ENCODE measurements at places on chromosomes 16 and 17. TPM values are rescaled to one million over a fixed set of nuclear protein-coding genes. Genes with fewer than 3 reads are reported as not detected.

Gene TMEM98
- total RNA-seq: 181 TPM

Gene KRTAP16-1
- not detected for total RNA-seq

Gene DNASE1L2
- 1.7 TPM for total RNA-seq

Gene TPPP3
- total RNA-seq: 17.5 TPM

Gene NPIPA3
- total RNA-seq: 1.3 TPM

Gene TVP23A
- total RNA-seq: 8.5 TPM

Gene BLMH
- total RNA-seq: 60.9 TPM

Gene HOXB7
- 0.55 TPM for total RNA-seq

Gene KRT40
- 0.13 TPM for total RNA-seq

GRCh38 chr16:14454391-14454790, 175.7 kb downstream of the PARN start:
- H3K36me3 ChIP-seq: no peaks in the 10 kb centered on the region
- no peak overlapping the region for H3K27ac ChIP-seq
- H3K4me1 ChIP-seq: peaks cover 9% of the 10 kb centered on the region
- DNase-seq: no peak
- no peak overlapping the region for H3K4me3 ChIP-seq

- peaks cover 16% of the 10 kb centered on the region for H3K4me1 ChIP-seq
- peak; percentile 71 for DNase-seq
- H3K27ac ChIP-seq: peak overlapping the region; percentile 73
- no peaks in the 10 kb centered on the region for H3K27me3 ChIP-seq
- H3K4me3 ChIP-seq: no peak overlapping the region
- H3K36me3 ChIP-seq: no peaks in the 10 kb centered on the region
Observed at GRCh38 chr17:41962768-41963434, 3.7 kb upstream of the CNP start.

DNA sequence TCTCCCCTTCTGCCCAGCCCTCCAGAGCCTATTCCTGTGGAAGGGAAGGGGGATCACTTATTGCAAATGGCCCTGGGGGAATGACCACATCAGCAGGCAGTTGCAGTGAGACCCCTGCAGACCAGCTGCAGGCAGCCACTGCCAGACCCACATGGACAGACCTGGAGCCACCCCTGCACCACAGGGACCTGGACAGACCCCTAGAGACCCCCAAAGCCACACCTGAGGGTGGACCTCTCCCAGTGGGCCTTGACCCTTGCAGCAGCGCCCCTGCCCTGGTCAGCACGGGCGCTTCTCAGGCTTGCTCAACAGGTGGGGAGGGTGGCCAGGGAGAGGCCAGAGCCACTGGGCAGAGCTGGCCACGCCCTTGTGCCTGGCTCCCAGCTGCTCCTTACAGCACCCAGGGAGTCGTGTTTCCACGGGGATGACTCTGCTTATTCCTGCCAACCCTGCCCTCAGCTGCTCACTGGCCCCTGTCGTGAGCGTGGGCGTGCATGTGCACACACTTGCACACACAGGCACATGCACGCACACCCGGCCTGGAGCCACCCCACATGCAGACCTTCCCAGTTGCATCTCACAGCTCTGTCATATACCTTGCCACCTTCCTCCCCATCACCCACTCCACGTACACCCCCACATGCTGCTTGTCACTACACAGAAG, 1.3 kb upstream of the SCN4A start:
- no peak for DNase-seq
- H3K27ac ChIP-seq: no peak overlapping the region
- no peaks in the 10 kb centered on the region for H3K36me3 ChIP-seq
- H3K4me1 ChIP-seq: no peaks in the 10 kb centered on the region
- peaks cover 12% of the 10 kb centered on the region for H3K27me3 ChIP-seq

- H3K27ac ChIP-seq: peak overlapping the region; percentile 29
- peaks cover 5% of the 10 kb centered on the region for H3K4me1 ChIP-seq
Observed at GRCh38 chr17:8016632-8017424, 14.4 kb downstream of the GUCY2D start.

GRCh38 chr17:18380471-18381157, 3.0 kb downstream of the EVPLL start:
- H3K36me3 ChIP-seq: no peaks in the 10 kb centered on the region
- H3K4me3 ChIP-seq: no peak overlapping the region
- DNase-seq: no peak
- H3K4me1 ChIP-seq: no peaks in the 10 kb centered on the region
- no peak overlapping the region for H3K27ac ChIP-seq

DNA sequence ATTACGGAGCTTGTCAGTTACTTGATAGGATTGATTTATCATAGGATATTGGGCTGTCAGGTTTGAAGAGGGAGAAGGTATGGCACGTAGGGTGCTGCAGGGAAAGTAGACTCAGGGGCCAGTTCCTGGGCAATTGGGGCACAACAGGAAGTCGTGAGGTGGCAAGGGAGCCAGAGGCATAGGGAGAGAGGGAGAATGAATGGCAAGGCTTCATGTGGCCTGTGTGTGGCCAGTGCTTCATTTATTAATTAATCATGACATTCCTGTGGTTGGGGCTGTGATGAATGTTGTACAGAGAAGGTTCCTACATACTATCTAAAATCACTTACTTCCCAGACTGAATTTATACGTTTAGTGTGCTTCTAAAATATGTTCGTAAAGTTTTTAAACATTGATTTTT, 19.3 kb downstream of the MFSD11 start:
- H3K4me3 ChIP-seq: no peak overlapping the region
- H3K36me3 ChIP-seq: peaks cover 36% of the 10 kb centered on the region
- H3K27ac ChIP-seq: no peak overlapping the region
- DNase-seq: no peak
- no peaks in the 10 kb centered on the region for H3K27me3 ChIP-seq
- peaks cover 1% of the 10 kb centered on the region for H3K4me1 ChIP-seq

DNA sequence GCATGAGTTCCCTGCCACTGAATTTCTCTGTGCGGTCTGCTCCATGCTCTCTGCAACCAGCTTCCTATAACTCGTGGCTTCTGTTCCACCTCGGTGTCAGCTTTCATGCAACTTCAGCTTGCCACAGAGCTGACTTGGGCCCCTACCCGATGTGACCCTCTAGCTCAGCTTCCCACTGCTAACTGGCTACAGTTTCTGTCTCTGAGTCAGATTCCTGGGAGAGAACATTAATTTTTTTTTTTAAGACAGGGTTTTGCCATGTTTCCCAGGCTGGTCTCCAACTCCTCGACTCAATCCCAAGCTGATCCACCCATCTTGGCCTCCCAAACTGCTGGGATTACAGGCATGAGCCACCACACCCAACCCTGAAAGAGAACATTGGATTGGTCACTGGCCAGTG, 35.5 kb upstream of the PSMD7 start:
- DNase-seq: no peak
- H3K27ac ChIP-seq: no peak overlapping the region

- H3K4me3 ChIP-seq: no peak overlapping the region
- H3K36me3 ChIP-seq: no peaks in the 10 kb centered on the region
- H3K27ac ChIP-seq: no peak overlapping the region
- H3K27me3 ChIP-seq: peaks cover 36% of the 10 kb centered on the region
Observed at GRCh38 chr16:86038926-86039310, 140.0 kb downstream of the IRF8 start.

DNA sequence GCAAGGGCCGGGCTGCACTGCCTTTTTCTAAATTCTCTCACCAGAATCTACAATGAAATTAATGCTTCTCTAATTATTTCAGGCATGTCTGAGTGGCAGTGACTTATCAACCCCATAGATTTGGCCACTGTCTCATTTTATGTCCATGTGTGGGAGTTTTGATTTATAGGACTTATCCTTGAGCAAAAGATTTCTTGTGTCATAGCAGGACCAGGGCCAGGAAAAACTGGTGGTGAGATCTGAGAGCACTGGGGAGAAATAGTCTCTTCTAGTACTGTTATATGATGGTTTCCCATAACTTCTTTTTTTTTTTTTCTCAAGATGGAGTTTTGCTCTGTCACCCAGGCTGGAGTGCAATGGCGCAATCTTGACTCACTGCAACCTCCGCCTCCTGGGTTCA, 1.5 kb upstream of the KRT23 start:
- peaks cover 24% of the 10 kb centered on the region for H3K4me1 ChIP-seq
- no peak overlapping the region for H3K4me3 ChIP-seq
- no peak overlapping the region for H3K27ac ChIP-seq
- no peaks in the 10 kb centered on the region for H3K36me3 ChIP-seq
- no peaks in the 10 kb centered on the region for H3K27me3 ChIP-seq
- no peak for DNase-seq

DNA sequence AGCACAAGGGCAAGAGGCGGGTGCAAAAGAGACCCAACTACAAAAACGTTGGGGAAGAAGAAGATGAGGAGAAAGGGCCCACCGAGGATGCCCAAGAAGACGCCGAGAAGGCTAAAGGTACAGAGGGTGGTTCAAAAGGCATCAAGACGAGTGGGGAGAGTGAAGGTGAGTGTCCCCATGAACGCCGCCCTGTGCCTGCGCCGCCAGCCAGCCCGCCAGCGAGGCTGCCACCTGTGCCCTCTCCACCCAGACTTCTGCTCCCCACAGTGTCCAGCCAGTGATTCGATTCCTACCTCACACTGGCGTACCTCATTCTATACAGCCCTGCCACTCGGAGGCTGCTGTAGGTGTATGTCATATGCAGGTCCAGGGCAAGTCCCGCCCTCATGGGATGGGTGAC, 58.8 kb downstream of the CLEC16A start:
- H3K27ac ChIP-seq: no peak overlapping the region
- no peak overlapping the region for H3K4me3 ChIP-seq
- no peak for DNase-seq

DNA sequence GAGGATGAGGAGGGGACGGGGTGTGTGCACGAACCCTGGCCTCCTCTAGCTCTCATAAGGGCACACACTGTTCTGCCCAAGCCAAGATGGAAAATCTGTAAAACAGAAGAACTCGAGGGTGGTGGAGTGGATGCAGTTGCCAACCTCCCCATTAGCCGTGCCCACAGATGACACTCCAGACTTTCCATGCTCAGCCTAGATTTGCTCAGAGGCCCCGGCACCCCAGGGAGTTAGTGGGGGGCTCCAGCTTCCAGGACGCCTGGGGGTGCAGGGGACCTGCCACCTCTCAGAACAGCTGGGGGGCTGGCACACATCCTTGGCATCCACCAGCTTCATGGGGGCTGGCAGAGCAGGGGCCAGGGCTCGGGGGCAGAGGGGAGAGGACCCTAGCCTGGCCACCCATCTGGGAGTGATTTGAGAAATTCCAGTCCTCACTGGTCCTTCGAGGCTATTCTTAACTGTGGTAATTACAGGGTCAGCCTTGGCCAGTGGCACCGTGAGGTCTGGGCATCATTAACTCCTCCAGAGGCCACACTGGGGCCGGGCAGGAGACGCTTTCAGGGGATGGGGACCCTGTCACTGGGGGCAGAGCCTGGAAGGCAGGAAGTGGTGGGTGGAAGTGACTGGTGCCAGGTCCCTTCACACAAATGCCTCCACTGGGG, 14.3 kb downstream of the VASN start:
- peaks cover 10% of the 10 kb centered on the region for H3K4me1 ChIP-seq
- no peak overlapping the region for H3K27ac ChIP-seq
- no peaks in the 10 kb centered on the region for H3K27me3 ChIP-seq

Data from progenitor cell of endocrine pancreas (in vitro differentiated cells).